Activated CD8-positive, alpha-beta T cell treated with anti-CD3 and anti-CD28 coated beads for 36 hours (primary cell): ENCODE measurements at places on chromosomes 12 and 14.
A peak's percentile ranks its signal among the peaks of the same experiment; 100 is the strongest.

DNA sequence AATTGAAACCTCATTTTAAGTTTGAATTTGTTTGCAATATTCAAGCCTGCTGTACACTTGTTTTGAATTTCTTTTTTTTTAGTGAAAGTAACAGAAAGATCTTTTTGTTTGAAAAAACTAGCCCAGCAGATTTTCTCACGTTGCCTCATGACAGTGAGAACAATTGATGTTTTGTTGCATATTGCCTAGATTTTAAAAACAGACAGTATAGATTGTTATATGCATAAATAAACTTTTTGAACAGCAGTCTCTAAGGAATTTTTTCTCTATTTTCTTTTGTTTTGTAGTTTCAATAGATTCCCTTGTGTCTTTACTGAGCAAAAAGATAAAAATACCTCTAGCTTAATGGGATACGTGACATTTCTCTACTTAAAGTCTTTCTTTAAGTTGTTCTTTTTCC is 15.4 kb downstream of the OR6C6 start:
- H3K27ac ChIP-seq: no peak overlapping the region
- no peak for DNase-seq
- H3K27me3 ChIP-seq: peaks cover 20% of the 10 kb centered on the region

- DNase-seq: no peak
- no peaks in the 10 kb centered on the region for H3K27me3 ChIP-seq
- H3K27ac ChIP-seq: no peak overlapping the region
- H3K4me3 ChIP-seq: no peak overlapping the region
- H3K36me3 ChIP-seq: peaks cover 42% of the 10 kb centered on the region
Measured at GRCh38 chr12:45852508-45852907, 123.0 kb downstream of the ARID2 start.

DNA sequence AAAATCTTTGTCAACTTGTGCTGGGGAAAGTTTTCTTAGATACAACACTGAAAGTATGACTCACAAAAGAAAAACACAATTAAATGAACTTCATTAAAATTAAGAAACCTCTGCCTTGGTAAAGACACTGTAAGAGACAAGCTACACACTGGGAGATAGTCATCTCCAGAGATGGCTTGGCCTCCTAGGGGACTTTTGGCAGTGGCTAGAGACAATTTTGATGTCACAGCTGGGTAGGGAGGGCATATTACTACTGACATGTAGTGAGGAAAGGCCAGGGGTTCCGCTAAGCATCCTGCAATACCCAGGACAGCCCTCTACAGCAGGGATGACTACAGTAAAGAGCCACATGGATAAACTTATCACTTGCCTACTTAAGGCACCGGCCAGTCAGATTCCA is 8.7 kb upstream of the RNASE4 start:
- H3K4me3 ChIP-seq: no peak overlapping the region
- DNase-seq: peak; percentile 33
- peaks cover 2% of the 10 kb centered on the region for H3K27me3 ChIP-seq
- no peaks in the 10 kb centered on the region for H3K36me3 ChIP-seq

GRCh38 chr12:125434936-125435443 is 369.8 kb downstream of the AACS start:
- H3K4me1 ChIP-seq: no peaks in the 10 kb centered on the region
- no peaks in the 10 kb centered on the region for H3K27me3 ChIP-seq
- no peak overlapping the region for H3K4me3 ChIP-seq

DNA sequence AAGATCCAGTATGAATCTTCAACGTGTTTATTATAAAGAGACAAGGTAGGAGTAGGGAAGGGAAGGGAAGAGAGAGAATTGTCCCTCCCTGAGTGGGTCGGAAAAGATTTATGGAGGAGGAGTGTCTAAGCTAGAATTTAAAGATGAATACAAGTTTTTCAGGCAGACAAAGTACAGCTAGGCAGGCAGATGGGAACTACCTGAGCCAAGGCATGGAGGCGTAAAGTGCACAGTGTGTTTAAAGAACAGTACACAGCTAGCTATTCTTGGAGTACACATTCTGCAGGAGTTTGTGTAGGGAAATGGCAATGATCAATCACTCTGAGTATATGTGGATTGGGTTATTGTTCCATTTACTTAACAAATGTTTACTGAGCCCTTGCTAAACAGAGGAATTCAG is 20.1 kb downstream of the PLEKHG7 start:
- no peaks in the 10 kb centered on the region for H3K4me1 ChIP-seq
- H3K27ac ChIP-seq: no peak overlapping the region
- DNase-seq: no peak
- no peaks in the 10 kb centered on the region for H3K36me3 ChIP-seq

DNA sequence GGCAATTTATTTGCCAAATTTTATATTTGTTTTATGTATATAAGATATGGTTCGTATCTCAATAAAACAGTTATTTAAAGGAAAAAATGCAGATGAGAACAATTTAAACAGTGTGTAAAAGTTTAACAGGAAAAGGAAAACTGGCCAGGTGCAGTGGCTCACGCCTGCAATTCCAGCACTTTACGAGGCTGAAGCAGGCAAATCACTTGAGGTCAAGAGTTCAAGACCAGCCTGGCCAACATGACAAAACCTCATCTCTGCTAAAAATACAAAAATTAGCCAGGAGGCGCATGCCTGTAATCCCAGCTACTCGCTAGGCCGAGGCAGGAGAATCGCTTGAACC is 22.3 kb downstream of the G2E3 start:
- no peak for DNase-seq
- peaks cover 32% of the 10 kb centered on the region for H3K4me1 ChIP-seq
- no peak overlapping the region for H3K27ac ChIP-seq
- H3K27me3 ChIP-seq: no peaks in the 10 kb centered on the region

DNA sequence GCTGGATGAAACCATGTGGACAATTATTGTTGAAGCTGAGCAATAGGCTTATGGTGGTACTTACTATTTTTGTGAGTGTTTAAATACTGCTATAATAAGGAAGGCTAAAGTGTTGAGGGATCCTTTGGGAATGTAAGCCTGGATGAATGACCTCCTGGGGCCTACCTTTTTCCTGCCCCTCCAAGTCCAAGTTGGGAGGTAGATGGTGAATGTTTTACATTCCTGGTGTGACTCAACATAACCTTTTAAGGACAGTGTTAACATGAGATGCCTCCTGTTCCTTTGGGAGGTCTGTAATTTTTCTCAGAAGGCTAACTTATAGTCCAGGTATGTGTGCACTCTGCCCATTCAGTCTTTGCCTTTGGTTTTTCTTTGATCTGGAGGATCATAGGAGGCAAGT is 315.9 kb downstream of the NRXN3 start:
- H3K27ac ChIP-seq: no peak overlapping the region
- no peak overlapping the region for H3K4me3 ChIP-seq
- no peak for DNase-seq
- H3K27me3 ChIP-seq: no peaks in the 10 kb centered on the region
- H3K36me3 ChIP-seq: no peaks in the 10 kb centered on the region
- H3K4me1 ChIP-seq: no peaks in the 10 kb centered on the region

GRCh38 chr12:63944586-63945228 is 100.2 kb downstream of the SRGAP1 start:
- no peaks in the 10 kb centered on the region for H3K27me3 ChIP-seq
- no peaks in the 10 kb centered on the region for H3K4me1 ChIP-seq
- H3K36me3 ChIP-seq: no peaks in the 10 kb centered on the region
- no peak overlapping the region for H3K27ac ChIP-seq
- DNase-seq: no peak
- no peak overlapping the region for H3K4me3 ChIP-seq

- H3K27ac ChIP-seq: no peak overlapping the region
- H3K36me3 ChIP-seq: no peaks in the 10 kb centered on the region
- peaks cover 2% of the 10 kb centered on the region for H3K27me3 ChIP-seq
Measured at GRCh38 chr12:69886109-69886508, 61.1 kb downstream of the MYRFL start.
